Activated naive CD8-positive, alpha-beta T cell treated with anti-CD3 and anti-CD28 coated beads, Interleukin-2, amount 50 U/mL, for 24 hours (primary cell): ENCODE measurements at places on chromosomes 12 and 14.

GRCh38 chr12:64218597-64218996 lies 3.5 kb downstream of the KICS2 start:
- H3K36me3 ChIP-seq, result peaks cover 14% of the 10 kb centered on the region
- peaks cover 37% of the 10 kb centered on the region for H3K4me1 ChIP-seq
- H3K27me3 ChIP-seq, result no peaks in the 10 kb centered on the region
- peak overlapping the region; percentile 62 for H3K27ac ChIP-seq

GRCh38 chr14:65933400-65934069 lies 521.0 kb downstream of the FUT8 start:
- H3K27me3 ChIP-seq, result no peaks in the 10 kb centered on the region
- no peak for DNase-seq

DNA sequence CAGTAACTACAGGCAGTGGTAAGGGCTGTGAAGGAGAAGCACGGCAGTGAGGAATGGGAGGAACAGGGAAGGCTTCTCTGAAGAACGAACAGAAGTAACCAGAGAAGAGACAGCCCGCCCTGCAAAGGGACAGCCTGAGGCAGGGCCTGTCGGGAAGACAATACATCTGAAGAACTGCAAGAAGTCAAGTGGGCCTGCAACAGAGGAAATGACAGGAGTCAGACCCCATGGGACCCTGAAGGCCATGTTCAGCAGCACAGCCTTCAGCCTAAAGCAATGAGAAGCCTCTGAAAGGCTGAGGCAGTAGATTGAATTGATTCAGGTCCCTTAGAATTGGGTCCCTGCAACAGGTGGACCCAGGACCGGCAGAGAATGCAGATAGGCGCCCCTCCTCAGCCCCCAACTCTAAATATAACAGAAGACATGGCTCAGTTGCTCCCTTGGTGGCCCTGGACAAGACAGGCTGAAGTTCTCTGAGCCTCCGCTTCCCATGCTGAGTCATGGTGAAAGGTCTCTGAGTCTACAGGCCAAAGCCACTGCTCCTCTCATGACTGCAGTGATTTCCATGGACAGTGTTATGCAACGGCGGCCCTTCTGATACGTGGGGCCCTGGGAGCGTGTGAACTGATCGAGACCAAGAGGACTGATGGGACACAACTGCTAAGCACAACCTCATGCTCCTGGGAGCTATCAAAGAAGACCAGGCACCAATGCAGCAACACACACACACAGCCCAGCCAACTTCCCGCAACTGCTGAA lies 10.8 kb upstream of the ACTR6 start:
- no peak overlapping the region for H3K4me3 ChIP-seq
- no peaks in the 10 kb centered on the region for H3K4me1 ChIP-seq
- no peak overlapping the region for H3K27ac ChIP-seq

DNA sequence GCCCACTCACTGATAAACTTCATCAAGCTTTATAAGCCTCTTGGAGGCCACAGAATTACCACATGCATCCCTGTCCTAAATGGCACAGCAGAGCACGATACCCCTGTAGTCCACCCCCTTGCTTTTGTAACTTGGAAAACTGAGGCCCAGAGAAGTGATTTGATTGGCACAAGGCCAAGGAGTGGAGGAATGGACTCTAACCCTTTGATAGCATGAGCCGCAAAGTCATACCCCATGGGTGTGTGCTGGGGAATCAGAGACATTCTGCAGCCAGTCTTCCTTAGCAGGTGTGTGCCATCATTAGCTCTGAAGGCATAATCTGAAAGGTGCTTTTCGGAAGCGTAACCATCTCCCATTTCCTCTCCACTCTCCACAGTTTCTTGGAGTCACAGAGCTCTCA lies 28.5 kb upstream of the PWP1 start:
- no peaks in the 10 kb centered on the region for H3K27me3 ChIP-seq
- no peaks in the 10 kb centered on the region for H3K36me3 ChIP-seq
- H3K4me1 ChIP-seq, result no peaks in the 10 kb centered on the region
- DNase-seq, result no peak
- H3K27ac ChIP-seq, result no peak overlapping the region
- no peak overlapping the region for H3K4me3 ChIP-seq

GRCh38 chr12:125183187-125184067 lies 118.2 kb downstream of the AACS start:
- DNase-seq, result peak; percentile 87
- H3K27ac ChIP-seq, result no peak overlapping the region
- H3K36me3 ChIP-seq, result no peaks in the 10 kb centered on the region
- peaks cover 58% of the 10 kb centered on the region for H3K27me3 ChIP-seq
- no peaks in the 10 kb centered on the region for H3K4me1 ChIP-seq

DNA sequence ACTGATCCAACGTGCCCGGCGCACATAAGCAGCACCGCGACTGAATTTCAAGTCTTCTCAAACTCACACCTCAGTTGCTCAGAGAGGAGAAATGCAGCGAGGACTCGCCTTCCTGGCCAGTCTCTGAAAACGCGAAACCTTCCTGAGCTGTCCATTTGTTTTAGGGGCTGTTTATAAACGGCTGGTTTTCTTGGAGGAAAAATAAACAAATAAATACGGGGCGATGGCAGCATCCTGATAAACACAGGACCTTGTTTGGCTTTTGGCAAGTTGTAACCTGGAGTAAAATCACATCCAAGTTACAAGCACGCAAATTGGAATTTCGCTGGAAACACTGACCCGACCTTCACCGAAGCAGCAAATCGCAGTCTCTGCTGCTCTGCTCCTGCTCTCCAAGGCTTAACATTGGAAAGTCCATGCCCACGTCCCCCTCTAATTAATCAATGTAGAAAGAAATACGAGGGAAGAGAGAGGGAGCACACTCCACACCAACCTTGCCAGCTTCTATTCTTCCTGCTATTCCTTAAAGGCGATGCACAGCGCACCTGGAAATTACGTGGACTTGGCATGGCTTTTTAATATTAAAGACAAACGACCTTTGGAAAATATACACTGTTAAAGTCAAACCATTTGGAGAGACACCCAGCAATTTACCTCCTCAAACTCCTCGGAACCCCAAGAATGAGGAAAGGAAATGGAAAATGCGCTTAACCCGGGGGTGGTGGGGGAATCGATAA lies 248.8 kb downstream of the APAF1 start:
- H3K4me1 ChIP-seq, result no peaks in the 10 kb centered on the region
- no peak overlapping the region for H3K27ac ChIP-seq
- H3K36me3 ChIP-seq, result no peaks in the 10 kb centered on the region
- H3K4me3 ChIP-seq, result no peak overlapping the region
- no peak for DNase-seq

DNA sequence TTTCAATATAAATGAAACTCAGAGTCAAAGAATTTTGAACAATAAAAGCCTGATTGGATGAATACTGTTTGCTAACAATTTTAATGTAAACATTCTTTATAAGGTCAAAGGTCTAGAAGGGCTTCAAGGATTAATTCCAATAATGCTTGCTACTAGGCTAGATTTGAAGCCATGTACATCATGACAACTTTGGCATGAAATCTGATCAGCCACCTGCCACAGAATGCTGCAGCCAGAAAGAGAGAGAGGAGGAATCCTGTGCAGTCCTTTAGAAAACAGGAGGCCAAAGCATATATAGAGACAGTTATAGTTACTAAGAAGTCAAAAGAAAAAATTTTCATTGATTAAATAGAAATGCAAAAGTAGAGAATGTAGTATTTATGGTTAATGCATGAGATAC lies 47.1 kb downstream of the ABCD2 start:
- DNase-seq, result no peak
- no peak overlapping the region for H3K27ac ChIP-seq
- no peaks in the 10 kb centered on the region for H3K27me3 ChIP-seq
- H3K4me1 ChIP-seq, result peaks cover 10% of the 10 kb centered on the region
- H3K36me3 ChIP-seq, result peaks cover 40% of the 10 kb centered on the region

DNA sequence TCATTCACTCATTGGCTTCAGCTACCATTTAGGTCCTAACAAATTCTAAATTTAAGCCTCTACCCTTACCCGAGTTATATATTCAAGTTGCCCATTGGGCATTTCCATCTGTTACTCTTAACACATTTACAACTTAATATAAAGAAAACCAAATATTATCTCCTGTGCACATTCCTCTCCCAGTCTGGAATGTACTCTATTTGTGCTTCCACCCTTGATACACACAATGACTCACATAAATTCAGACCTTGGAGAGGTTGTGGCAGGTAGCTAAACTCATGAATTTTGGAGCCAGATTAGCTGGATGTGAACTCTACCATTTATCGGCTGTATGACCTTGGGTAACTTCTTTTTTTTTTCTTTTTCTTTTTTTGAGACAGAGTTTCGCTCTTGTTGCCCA lies 51.1 kb downstream of the BRMS1L start:
- peaks cover 3% of the 10 kb centered on the region for H3K27me3 ChIP-seq
- H3K27ac ChIP-seq, result no peak overlapping the region

GRCh38 chr12:55619354-55620138 lies 17.1 kb upstream of the OR10P1 start:
- peak; percentile 44 for DNase-seq
- H3K36me3 ChIP-seq, result peaks cover 9% of the 10 kb centered on the region
- H3K4me1 ChIP-seq, result peaks cover 11% of the 10 kb centered on the region
- H3K4me3 ChIP-seq, result no peak overlapping the region
- peaks cover 45% of the 10 kb centered on the region for H3K27me3 ChIP-seq

- DNase-seq, result no peak
- H3K4me3 ChIP-seq, result no peak overlapping the region
- no peaks in the 10 kb centered on the region for H3K4me1 ChIP-seq
- H3K36me3 ChIP-seq, result no peaks in the 10 kb centered on the region
These were observed 994.4 kb upstream of the SEL1L start for GRCh38 chr14:82528016-82528415.

DNA sequence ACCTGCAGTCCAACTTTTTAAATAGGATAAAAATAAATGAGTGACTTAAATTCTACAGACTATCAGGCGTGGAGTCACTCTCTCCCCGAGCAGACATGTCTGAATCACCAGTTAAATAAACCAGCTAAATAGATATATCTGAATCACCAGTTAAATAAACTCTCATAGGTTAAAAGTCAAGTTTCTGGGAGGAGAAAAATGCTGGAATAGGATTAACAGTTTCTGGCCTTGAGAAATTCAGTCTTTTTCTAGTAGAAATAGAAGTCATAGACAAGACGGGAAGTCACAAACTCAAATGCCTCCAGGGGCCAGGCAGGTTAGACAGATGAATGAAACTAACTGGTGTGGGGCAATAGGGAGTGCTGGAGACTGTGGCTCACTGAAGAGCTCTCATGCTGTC lies 258.6 kb upstream of the TMEM132C start:
- no peaks in the 10 kb centered on the region for H3K27me3 ChIP-seq
- H3K27ac ChIP-seq, result no peak overlapping the region
- no peak overlapping the region for H3K4me3 ChIP-seq
- no peak for DNase-seq
- no peaks in the 10 kb centered on the region for H3K36me3 ChIP-seq

DNA sequence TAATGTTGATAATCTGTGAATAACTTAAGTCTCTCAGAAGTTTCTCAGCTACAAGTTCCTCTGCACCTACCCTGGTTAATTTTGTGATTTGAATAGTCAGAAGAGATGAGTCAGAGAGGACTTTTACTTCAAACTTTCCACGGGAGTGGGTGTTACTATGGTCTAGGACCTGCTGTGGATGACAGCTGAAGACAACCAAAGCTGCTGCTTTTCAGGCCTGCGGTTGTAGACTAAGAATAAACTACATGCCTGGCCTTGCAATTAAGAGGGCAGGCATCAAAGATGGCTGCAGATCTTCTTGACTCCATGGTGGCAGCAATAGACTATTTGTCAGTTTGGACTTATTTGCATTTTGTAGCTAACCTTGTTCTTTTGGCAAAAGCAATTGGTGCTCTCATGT lies 227.1 kb upstream of the KRR1 start:
- peaks cover 41% of the 10 kb centered on the region for H3K4me1 ChIP-seq
- DNase-seq, result peak; percentile 39
- H3K4me3 ChIP-seq, result peak overlapping the region; percentile 6
- H3K36me3 ChIP-seq, result no peaks in the 10 kb centered on the region

- DNase-seq, result no peak
- no peak overlapping the region for H3K4me3 ChIP-seq
- no peaks in the 10 kb centered on the region for H3K36me3 ChIP-seq
- H3K27ac ChIP-seq, result no peak overlapping the region
- peaks cover 2% of the 10 kb centered on the region for H3K4me1 ChIP-seq
These were observed 1294.7 kb downstream of the TMEM121 start for GRCh38 chr14:106821119-106821518.

GRCh38 chr12:15289192-15289591 lies 33.1 kb upstream of the PTPRO start:
- H3K4me3 ChIP-seq, result no peak overlapping the region
- H3K27ac ChIP-seq, result no peak overlapping the region
- H3K36me3 ChIP-seq, result no peaks in the 10 kb centered on the region
- H3K27me3 ChIP-seq, result peaks cover 2% of the 10 kb centered on the region
- peaks cover 5% of the 10 kb centered on the region for H3K4me1 ChIP-seq

DNA sequence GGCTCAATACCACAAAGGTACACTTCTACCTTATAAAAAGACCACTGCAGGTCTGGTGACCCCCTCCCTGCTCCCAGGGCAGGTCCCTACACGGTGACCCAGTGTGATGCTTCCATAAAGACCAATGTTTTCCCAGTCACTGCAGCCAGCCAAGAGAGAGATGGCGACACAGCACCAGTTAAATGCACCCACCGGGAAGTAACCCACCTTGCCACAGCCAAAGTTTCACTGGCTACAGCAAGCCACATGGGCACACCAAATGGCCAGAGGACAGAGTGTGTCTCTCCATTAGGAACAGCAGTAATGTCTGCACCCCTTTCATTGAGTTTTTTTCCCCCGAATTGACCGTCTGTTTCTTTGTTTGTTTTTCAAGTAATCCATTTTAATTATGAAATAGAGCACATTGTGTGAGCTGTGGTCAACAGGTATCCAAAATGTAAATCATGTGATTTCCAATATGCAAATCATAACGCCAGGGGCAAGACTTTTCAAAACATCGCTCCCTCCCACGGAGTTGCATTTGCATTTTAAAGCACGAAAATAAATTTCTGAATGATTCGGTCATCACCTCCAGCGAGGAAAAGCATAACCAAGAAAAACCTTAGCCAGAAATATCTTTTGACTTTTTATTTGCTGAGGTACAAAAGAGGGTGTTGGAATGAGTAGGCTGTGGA lies 48.9 kb upstream of the EML1 start:
- H3K4me3 ChIP-seq, result no peak overlapping the region
- peaks cover 6% of the 10 kb centered on the region for H3K4me1 ChIP-seq
- no peak for DNase-seq
- H3K27ac ChIP-seq, result no peak overlapping the region

GRCh38 chr12:113077057-113077858 lies 20.7 kb downstream of the DTX1 start:
- H3K27me3 ChIP-seq, result no peaks in the 10 kb centered on the region
- peaks cover 38% of the 10 kb centered on the region for H3K4me1 ChIP-seq
- no peaks in the 10 kb centered on the region for H3K36me3 ChIP-seq
- H3K4me3 ChIP-seq, result no peak overlapping the region
- no peak overlapping the region for H3K27ac ChIP-seq
